ENCODE measurements at places on chromosomes 11 and 22. TPM values are rescaled to one million over a fixed set of nuclear protein-coding genes. Genes with fewer than 3 reads are reported as not detected.

The TPST2 gene
- 72.5 TPM for total RNA-seq

The RASSF7 gene
- 31.1 TPM for total RNA-seq

The OR52E8 gene
- not detected for total RNA-seq

The TBX1 gene
- total RNA-seq = 6.8 TPM

The CREB3L1 gene
- total RNA-seq = 324 TPM

The BUD13 gene
- total RNA-seq = 9.3 TPM

The PPARA gene
- total RNA-seq = 8.4 TPM

The ELF5 gene
- not detected for total RNA-seq

The DLG2 gene
- 2.8 TPM for total RNA-seq

The RBMXL2 gene
- total RNA-seq = not detected

The ZNF214 gene
- 0.93 TPM for total RNA-seq

The DAGLA gene
- 5.5 TPM for total RNA-seq

The HBB gene
- not detected for total RNA-seq

The OR4D5 gene
- not detected for total RNA-seq

The TTC36 gene
- 0.84 TPM for total RNA-seq

The GALNT18 gene
- 6.5 TPM for total RNA-seq

The OR52I2 gene
- not detected for total RNA-seq

The HBD gene
- total RNA-seq = not detected

DNA sequence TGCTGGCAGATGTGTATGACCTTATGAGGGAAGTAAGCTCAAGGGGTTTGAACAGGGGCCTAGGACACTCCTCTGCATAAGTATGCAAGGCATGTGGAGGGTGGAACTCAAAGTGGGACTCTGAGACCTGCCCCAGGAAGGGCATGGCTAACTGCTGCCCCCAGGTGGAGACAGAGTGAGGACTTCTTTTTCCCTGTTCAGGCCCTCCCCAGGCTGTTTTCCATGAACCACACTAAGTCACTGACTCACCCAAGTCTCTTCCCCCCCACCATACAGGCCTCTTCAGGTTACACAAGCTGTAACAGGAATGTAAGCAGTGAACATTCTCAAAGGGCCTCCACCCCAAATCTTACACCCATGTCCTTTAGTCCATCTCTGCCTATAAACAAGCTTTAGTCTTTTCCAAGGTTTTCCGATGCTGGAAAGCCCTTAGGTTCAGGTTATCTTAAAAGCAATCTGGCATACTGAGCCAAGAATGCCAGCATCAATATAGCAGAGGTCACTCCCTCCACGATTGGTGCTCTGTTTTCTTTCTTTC, 13.1 kb downstream of the EEF1G start:
- H3K4me3 ChIP-seq = no peak overlapping the region
- H3K27ac ChIP-seq = peak overlapping the region; percentile 51
- peaks cover 47% of the 10 kb centered on the region for H3K4me1 ChIP-seq
- peak; percentile 96 for DNase-seq
- H3K27me3 ChIP-seq = no peaks in the 10 kb centered on the region

GRCh38 chr11:11786771-11787170, 55.0 kb upstream of the USP47 start:
- H3K4me1 ChIP-seq = no peaks in the 10 kb centered on the region
- H3K27ac ChIP-seq = no peak overlapping the region
- peak; percentile 9 for DNase-seq
- H3K36me3 ChIP-seq = no peaks in the 10 kb centered on the region
- H3K4me3 ChIP-seq = no peak overlapping the region

DNA sequence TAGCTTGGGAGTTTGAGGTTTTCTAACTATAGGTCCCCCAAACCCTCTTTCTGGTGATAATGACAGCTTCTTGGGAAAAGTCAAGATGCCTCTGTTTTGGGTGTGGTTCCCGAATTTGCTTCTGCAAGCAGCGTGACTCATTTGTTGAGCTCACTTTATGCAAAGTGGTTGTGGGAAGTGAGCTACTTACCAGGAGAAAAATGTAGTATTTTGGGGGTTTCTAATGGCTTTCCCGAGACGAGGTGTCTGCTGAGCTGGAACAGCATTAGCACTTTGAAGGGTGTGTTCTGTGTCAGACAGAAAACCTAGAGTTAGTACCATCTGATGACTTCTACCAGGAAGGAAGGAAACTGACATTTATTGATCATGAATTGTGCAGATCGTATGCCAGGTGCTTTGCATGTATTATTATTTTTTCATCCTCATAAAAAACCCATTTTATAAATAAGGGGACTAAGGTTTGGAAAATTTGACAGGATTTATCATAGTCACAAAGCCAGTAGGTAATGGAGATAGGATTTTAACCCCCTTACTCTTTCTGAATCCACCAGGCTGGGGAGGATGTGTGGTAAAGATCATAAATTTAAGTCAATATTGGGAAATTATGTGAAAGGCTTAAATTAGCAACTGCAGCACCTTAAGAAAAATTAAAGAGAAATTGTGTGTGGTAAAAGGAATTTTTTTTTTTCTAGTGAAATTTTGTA, 108.8 kb upstream of the CD44 start:
- H3K27me3 ChIP-seq = no peaks in the 10 kb centered on the region
- H3K36me3 ChIP-seq = no peaks in the 10 kb centered on the region
- H3K27ac ChIP-seq = peak overlapping the region; percentile 81
- no peak overlapping the region for H3K4me3 ChIP-seq
- peaks cover 20% of the 10 kb centered on the region for H3K4me1 ChIP-seq
- peak; percentile 91 for DNase-seq

DNA sequence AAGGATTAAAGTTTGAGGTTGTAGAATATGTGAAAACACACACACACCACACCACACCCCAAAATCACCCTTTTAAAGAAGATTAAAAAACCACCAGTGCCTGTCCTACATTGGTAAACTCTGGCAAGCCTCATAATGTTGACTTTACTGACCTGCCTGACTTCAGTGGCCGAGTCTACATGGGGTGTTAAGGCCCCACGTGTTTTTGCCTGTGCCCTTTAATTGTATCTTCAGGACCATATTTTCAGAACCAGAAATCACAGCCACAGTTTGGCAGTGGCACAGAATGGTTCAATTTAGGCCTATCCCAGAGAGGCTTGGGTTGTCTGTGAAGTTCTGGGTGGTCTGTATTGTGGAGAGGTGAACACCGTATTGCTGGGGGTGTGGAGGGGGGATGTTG, 33.4 kb downstream of the ZBTB16 start:
- H3K4me1 ChIP-seq = no peaks in the 10 kb centered on the region
- H3K27ac ChIP-seq = no peak overlapping the region
- no peak overlapping the region for H3K4me3 ChIP-seq
- no peak for DNase-seq
- H3K27me3 ChIP-seq = peaks cover 16% of the 10 kb centered on the region

GRCh38 chr22:18068381-18068988, 9.3 kb upstream of the PEX26 start:
- no peak overlapping the region for H3K27ac ChIP-seq
- H3K27me3 ChIP-seq = no peaks in the 10 kb centered on the region
- H3K4me1 ChIP-seq = peaks cover 13% of the 10 kb centered on the region
- no peaks in the 10 kb centered on the region for H3K36me3 ChIP-seq

GRCh38 chr22:31962387-31963125, 18.2 kb downstream of the YWHAH start:
- no peak overlapping the region for H3K4me3 ChIP-seq
- no peak overlapping the region for H3K27ac ChIP-seq
- no peak for DNase-seq
- peaks cover 4% of the 10 kb centered on the region for H3K36me3 ChIP-seq
- H3K4me1 ChIP-seq = no peaks in the 10 kb centered on the region

GRCh38 chr11:1548221-1549070, 23.6 kb downstream of the DUSP8 start:
- H3K27ac ChIP-seq = no peak overlapping the region
- peaks cover 27% of the 10 kb centered on the region for H3K27me3 ChIP-seq
- peak; percentile 25 for DNase-seq
- no peak overlapping the region for H3K4me3 ChIP-seq

- no peak overlapping the region for H3K4me3 ChIP-seq
- no peaks in the 10 kb centered on the region for H3K27me3 ChIP-seq
- peak; percentile 15 for DNase-seq
- H3K36me3 ChIP-seq = no peaks in the 10 kb centered on the region
- peak overlapping the region; percentile 23 for H3K27ac ChIP-seq
Measured at GRCh38 chr11:122852074-122852795, 13.9 kb downstream of the CRTAM start.

DNA sequence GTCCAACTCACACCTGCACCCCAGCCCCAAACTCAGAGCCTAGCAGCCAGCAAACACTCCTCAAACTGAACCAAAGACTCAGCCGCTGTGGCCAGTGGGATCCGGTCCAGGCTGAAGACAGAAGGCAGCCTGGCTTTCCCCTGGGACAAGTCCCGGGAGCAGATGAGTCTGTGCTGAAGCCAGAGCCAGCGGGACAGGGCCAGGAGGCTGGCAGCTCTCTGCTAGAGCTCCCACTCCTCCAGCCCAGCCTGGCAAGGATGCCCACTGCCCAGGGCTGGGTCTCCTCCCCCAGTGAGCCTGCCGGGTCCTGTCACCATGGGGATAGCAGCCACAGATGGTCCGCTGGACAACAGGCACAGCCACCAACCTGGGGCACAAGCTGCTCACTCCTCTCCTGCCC, 42.9 kb upstream of the PRR5 start:
- no peak for DNase-seq
- peaks cover 11% of the 10 kb centered on the region for H3K4me1 ChIP-seq
- no peaks in the 10 kb centered on the region for H3K36me3 ChIP-seq
- no peak overlapping the region for H3K27ac ChIP-seq

- no peak for DNase-seq
- no peaks in the 10 kb centered on the region for H3K36me3 ChIP-seq
- no peak overlapping the region for H3K4me3 ChIP-seq
- H3K27ac ChIP-seq = no peak overlapping the region
- no peaks in the 10 kb centered on the region for H3K27me3 ChIP-seq
Measured at GRCh38 chr22:48438800-48439559, 1388.7 kb downstream of the BRD1 start.

DNA sequence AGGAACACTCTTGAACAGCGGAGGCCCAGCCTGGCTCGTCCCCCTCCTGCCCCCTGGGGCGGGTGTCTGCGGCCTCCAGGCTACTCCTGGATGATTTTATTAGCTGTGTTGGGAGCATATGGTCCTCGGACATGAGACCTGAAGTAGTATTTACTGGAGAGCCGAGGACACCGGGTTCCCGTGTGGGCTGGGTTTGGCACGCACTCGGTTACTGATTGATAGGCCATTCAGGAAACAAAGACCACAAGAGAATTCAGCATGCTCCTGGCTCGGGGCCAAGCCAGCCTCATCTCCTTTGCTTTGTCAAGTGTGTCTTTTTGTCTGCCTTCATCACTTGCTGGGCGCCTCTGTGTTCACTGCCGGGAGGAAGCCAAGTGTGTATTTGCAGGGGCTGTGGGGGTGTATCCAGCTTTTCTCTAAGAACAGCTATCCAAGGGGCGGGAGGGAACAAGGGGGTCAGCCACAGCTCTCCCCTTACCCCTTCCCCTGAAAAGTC, 9.7 kb downstream of the FXYD2 start:
- H3K4me3 ChIP-seq = no peak overlapping the region
- no peaks in the 10 kb centered on the region for H3K27me3 ChIP-seq
- H3K36me3 ChIP-seq = no peaks in the 10 kb centered on the region
- H3K27ac ChIP-seq = no peak overlapping the region
- peak; percentile 33 for DNase-seq
- H3K4me1 ChIP-seq = peaks cover 23% of the 10 kb centered on the region

GRCh38 chr11:19344661-19345518, 104.1 kb upstream of the E2F8 start:
- H3K27ac ChIP-seq = no peak overlapping the region
- H3K36me3 ChIP-seq = no peaks in the 10 kb centered on the region
- no peak for DNase-seq

- H3K27me3 ChIP-seq = no peaks in the 10 kb centered on the region
- no peaks in the 10 kb centered on the region for H3K4me1 ChIP-seq
- no peak overlapping the region for H3K27ac ChIP-seq
- H3K36me3 ChIP-seq = no peaks in the 10 kb centered on the region
- DNase-seq = no peak
Measured at GRCh38 chr11:99920956-99921355, 766.1 kb upstream of the ARHGAP42 start.

- no peaks in the 10 kb centered on the region for H3K27me3 ChIP-seq
- no peak overlapping the region for H3K4me3 ChIP-seq
- no peak overlapping the region for H3K27ac ChIP-seq
- DNase-seq = no peak
- H3K4me1 ChIP-seq = peaks cover 10% of the 10 kb centered on the region
- peaks cover 6% of the 10 kb centered on the region for H3K36me3 ChIP-seq
Measured at GRCh38 chr11:12469451-12469850, 92.1 kb downstream of the PARVA start.

GRCh38 chr11:17985517-17985916, 27.3 kb downstream of the SERGEF start:
- H3K27me3 ChIP-seq = no peaks in the 10 kb centered on the region
- H3K36me3 ChIP-seq = no peaks in the 10 kb centered on the region
- H3K4me3 ChIP-seq = no peak overlapping the region

- H3K36me3 ChIP-seq = no peaks in the 10 kb centered on the region
- no peak overlapping the region for H3K4me3 ChIP-seq
- peaks cover 8% of the 10 kb centered on the region for H3K4me1 ChIP-seq
Measured at GRCh38 chr11:129208863-129209262, 16.7 kb upstream of the ARHGAP32 start.

- H3K27ac ChIP-seq = no peak overlapping the region
- no peaks in the 10 kb centered on the region for H3K4me1 ChIP-seq
- H3K36me3 ChIP-seq = peaks cover 25% of the 10 kb centered on the region
- no peak overlapping the region for H3K4me3 ChIP-seq
- no peak for DNase-seq
- no peaks in the 10 kb centered on the region for H3K27me3 ChIP-seq
Measured at GRCh38 chr11:496834-497564, 10.0 kb downstream of the RNH1 start.

- H3K4me3 ChIP-seq = peak within 1 kb of the TSS; percentile 73
- peak within 1 kb of the TSS; percentile 42 for H3K27ac ChIP-seq
- peaks cover 6% of the 10 kb centered on the region for H3K4me1 ChIP-seq
- peak; percentile 14 for DNase-seq
Measured at GRCh38 chr11:65780770-65781151, at the start of gene AP5B1. Gene AP5B1, minus strand, starts transcription at chr11:65780976. Its CDS starts 385 bp downstream, at chr11:65780591.

- no peak overlapping the region for H3K27ac ChIP-seq
- no peaks in the 10 kb centered on the region for H3K36me3 ChIP-seq
- no peaks in the 10 kb centered on the region for H3K4me1 ChIP-seq
- no peak for DNase-seq
- H3K4me3 ChIP-seq = no peak overlapping the region
Measured at GRCh38 chr11:20172721-20173447, 12.6 kb upstream of the DBX1 start.

DNA sequence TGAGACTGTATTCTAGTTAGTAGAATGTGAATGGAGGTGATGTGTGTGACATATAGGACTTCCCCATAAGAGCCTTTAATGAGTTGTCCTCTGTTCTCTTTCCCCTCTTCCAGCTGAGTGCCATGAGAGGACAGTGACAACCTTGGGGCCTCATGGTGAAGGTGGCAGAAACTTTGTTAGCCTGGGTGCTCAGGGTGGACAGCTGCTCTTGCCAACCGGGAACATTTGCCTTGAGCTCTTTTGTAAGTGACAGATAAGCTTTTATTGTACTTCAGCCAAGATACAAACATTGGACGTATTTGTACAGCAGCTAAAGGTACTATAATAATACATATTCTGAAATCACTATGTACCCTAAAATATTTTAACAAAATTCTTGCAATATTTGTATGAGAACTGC, 33.0 kb upstream of the PLET1 start:
- DNase-seq = no peak
- peaks cover 27% of the 10 kb centered on the region for H3K4me1 ChIP-seq
- no peaks in the 10 kb centered on the region for H3K36me3 ChIP-seq
- H3K27me3 ChIP-seq = no peaks in the 10 kb centered on the region
- H3K27ac ChIP-seq = peak overlapping the region; percentile 78
- no peak overlapping the region for H3K4me3 ChIP-seq

GRCh38 chr11:129791515-129791914, 24.1 kb upstream of the TMEM45B start:
- H3K27ac ChIP-seq = no peak overlapping the region
- H3K4me1 ChIP-seq = no peaks in the 10 kb centered on the region
- no peak for DNase-seq
- no peaks in the 10 kb centered on the region for H3K36me3 ChIP-seq
- peaks cover 9% of the 10 kb centered on the region for H3K27me3 ChIP-seq

All from astrocyte (in vitro differentiated cells and primary cell).